ENCODE measurements at places on chromosomes 13 and 19.

DNA sequence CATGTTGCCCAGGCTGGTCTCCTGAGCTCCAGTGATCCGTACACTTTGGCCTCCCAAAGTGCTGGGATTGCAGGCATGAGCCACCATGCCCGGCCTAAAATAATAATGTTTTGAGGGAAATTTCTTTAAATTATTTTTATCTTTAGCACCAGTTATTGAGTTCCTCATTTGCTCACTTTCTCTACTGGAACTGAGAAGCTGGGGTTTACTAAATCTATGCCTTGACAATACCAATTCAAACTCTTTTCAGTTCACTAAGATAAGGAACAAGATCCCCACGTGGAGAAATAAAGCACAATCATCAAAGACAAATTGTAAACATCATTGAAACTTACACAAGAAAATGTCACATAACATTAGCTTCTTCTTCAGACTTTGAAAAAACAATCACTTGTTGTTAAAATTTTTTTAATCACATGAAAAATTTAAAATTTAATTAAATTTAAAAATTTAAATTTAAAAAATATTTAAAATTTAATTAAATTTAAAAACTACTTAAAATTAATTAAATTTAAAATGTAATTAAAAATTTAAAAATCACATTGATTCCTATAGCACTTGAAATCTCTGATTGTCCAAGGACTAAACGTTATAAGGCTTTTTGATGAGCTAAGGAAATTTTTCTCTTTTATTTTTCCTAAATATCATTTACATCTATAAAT, 25.2 kb upstream of the XPO4 start:
- no peak for DNase-seq

GRCh38 chr19:45972081-45972946, 1.4 kb downstream of the NOVA2 start:
- DNase-seq: no peak

DNA sequence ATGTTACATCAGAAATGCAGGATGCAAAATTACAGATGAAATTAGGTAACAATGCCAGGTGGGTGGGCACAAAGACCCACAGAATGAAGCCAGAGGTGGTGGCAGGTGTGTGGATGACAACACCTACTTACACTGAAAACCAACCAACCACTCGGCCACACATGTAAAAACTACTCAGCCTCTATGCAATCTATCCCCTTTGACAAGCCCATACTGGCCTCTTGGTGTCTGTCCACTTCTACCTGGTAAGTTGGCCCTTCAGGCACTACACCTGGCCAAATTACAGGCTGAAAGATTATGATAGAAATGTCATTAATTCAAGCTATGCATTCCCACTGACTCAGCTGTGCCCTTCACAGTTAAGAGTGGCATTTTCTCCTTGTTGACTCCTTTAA, 50.0 kb downstream of the BRD4 start:
- DNase-seq: no peak

GRCh38 chr13:24012648-24013047, 115.3 kb upstream of the C1QTNF9B start:
- no peak for DNase-seq

DNA sequence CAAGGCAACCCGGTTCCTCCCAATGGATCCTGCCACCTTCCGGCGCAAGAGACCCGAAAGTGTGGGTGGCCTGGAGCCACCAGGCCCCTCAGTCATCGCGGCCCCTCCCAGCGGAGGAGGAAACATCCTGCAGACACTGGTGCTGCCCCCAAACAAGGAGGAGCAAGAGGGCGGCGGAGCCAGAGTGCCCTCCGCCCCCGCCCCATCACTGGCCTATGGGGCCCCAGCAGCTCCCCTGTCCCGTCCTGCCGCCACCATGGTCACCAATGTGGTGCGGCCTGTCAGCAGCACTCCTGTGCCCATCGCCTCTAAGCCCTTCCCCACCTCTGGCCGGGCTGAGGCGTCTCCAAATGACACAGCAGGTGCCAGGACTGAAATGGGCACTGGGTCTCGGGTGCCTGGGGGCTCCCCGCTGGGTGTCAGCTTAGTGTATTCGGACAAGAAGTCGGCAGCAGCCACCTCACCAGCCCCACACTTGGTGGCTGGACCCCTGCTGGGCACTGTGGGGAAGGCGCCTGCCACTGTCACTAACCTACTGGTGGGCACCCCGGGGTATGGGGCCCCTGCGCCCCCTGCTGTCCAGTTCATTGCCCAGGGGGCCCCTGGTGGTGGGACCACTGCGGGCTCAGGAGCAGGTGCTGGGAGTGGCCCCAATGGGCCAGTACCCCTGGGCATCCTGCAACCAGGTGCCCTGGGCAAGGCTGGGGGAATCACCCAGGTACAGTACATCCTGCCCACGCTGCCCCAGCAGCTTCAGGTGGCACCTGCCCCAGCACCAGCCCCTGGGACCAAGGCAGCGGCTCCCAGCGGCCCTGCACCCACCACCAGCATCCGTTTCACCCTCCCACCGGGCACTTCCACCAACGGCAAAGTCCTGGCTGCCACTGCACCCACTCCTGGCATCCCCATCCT, 11.2 kb upstream of the PRR19 start:
- DNase-seq: peak; percentile 62

DNA sequence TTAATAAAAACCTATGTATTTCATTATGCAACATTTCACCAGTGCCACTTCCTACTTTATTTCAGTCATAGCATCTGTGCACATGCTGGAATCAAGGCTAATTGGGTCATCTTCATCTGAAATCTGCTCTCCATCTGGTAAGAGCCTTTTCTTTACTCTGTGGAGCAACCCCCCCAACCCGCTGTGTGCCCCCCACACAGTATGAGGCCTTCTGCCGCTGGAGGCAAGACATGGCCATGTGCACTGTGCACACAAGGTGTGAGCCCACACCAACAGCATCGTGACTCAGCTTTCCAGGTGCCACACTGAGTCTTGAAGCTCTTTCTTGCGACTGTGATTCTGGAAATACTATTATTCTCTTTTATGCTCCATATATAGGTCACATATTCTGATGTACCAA, 471.0 kb downstream of the TBC1D4 start:
- DNase-seq: no peak

DNA sequence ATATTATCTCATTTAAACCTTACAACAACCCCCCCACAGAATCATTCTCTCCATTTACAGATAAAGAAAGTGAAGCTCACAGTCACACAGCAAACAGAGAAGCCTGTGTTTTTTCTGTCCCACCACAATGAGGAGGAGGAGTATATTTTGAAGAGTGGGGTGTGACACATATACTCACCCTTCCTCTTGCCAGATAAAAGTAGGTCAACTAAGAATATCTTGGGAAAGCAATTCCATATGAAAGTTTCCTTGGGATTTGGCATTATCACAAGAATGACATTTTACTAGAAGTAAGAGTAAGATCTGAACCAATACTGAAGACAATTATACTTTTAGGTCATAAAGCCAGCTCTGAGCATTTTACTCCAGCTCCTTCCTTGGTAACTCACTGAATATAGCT, 287.5 kb upstream of the HTR2A start:
- DNase-seq: no peak

GRCh38 chr13:86892330-86892729, 778.8 kb upstream of the SLITRK5 start:
- no peak for DNase-seq

- DNase-seq: no peak
Observed at GRCh38 chr13:102261809-102262208, 140.0 kb downstream of the FGF14 start.

DNA sequence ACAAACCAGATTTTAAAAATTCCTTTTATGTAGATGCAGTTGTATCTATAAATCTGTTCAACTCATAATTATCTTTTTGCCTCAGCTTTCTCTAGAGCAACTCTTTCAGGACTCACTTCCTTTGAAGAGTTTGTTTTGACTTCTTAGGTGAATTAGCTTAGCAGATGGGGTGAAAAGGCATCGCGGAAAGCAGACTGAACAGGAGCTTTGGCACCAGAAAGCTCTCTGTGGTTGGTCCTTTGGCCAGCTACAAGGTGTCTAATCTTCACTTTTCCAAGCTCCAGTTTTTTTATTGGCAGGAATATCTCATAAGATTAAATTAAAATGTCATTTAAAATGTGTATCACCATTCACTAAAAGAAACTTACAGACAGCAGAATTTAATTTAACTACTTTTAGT, 60.6 kb upstream of the KLF12 start:
- no peak for DNase-seq

GRCh38 chr13:71851498-71852409, 15.2 kb downstream of the DACH1 start:
- no peak for DNase-seq

GRCh38 chr19:38945562-38946228, 15.0 kb downstream of the MRPS12 start:
- DNase-seq: no peak

- DNase-seq: no peak
Observed at GRCh38 chr19:46181388-46181779, 33.3 kb downstream of the IGFL2 start.
